Activated naive CD8-positive, alpha-beta T cell treated with anti-CD3 and anti-CD28 coated beads for 36 hours (primary cell): ENCODE measurements at places on chromosomes 13 and 19. TPM values are rescaled to one million over a fixed set of nuclear protein-coding genes. Genes with fewer than 3 reads are reported as not detected.

FXYD7 gene
- 0.54 TPM for total RNA-seq

JSRP1 gene
- total RNA-seq, result 0.45 TPM

ACER1 gene
- not detected for total RNA-seq

CEACAM8 gene
- total RNA-seq, result not detected

AMER2 gene
- total RNA-seq, result not detected
